ENCODE measurements at places on chromosomes 5 and 9.

DNA sequence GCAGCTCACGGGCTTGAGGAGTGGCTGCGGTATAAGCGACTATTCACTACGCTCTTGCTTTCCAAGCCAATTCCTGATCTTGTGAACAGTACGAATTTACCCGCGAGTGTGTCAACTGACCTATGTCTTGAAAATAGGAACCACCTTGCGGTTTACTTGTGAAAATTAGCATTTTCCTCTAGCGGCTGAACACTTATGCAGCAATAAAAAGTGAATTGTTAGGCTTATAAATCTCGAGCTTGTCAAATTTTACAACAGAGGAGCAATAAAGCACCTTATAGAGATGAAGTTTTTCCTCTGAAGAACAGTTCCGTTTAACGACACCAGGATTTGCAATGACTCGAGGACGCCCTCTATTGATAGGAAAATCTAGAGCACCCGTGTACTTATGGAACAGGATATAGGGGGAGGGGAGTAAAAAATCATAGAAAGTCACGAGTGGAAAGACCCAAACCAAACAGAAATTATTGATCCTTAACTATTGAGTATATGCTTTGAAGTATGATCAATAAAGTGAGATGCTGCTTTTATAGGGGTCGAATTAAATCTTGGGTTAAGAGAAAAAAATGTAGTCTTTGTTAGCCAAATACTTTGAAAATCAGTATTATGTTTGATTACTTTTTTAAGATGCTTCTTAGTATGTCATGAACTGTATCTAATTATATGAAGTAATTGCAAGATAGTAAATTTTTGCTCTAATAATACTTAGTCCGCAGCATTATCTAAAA is 1.9 kb upstream of the RGMB start:
- peak; percentile 88 for DNase-seq

GRCh38 chr5:171978519-171978918 is 27.9 kb downstream of the FBXW11 start:
- peak; percentile 48 for DNase-seq

DNA sequence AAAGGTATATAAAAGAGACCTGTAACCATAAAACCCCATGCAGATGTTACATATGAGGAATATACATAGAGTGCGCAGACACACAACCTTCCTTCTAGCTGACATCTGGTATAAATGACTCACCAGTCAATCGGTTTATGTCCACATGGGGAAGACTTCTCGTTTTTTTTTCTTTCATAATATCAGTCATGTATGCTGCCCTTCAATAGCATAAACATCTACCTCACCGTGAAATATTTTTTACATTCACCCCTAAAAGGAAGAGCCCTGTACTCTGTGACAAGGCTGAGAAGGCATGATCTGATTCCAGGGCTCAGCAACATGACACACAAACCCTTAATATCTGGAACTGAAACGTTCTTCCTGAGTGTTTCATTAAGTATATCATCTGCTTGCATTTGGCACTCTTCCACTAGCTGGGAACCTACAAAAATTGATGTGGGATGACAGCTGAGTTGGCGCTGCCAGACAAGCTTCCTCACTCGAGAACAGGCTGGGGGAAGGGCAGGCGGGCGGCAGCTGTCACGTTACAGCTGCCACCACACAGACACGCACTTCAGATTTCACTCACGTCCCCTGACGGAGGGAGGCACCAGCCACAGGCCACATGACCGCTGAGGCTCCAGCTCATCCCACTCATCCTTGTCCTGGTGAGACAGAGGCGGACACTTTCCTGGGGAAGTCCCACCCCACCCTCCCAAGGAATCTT is 74.2 kb downstream of the SHB start:
- peak; percentile 95 for DNase-seq

DNA sequence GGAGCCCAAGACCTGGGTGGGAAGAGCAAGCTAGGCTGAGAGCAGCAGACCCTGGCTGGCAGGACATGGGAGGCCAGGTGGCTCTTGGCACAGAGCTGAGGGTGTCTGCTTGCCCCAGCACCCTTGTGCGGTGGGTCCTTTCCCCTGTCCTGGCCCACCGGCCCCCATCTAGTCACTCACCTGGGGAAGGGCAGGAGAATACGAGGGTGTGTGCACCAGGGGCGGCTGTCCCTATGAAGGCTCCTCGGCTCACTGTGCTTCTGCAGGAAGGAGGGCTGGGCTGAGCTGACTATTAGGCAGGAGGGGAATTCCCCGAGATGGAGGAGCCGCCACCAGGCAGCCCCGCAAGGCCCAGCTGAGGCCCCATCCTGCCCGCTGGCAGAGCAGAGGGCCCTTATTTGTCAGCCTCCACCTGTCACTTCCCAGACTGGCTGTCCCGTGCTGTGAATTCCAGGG is 6.1 kb upstream of the TNIP1 start:
- DNase-seq, result peak; percentile 23

DNA sequence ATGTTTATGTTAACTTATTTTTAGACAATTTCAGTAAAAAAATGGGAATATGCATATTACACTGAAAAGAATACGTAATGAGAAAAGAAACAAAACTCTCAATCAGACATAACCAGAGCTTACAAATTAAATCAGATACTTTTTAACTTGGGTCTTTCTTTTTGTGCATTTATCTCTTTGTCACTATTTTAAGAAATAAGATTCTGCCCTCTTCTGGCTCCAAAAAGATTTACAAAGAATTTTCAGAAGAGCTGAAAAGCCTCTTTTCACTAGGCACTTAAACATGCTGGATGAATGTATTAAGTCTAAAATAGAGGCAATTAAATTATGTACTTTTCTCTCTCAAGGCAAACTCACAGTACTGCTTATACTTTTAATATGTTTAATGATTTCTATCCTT is 55.5 kb downstream of the CEP120 start:
- DNase-seq, result no peak

DNA sequence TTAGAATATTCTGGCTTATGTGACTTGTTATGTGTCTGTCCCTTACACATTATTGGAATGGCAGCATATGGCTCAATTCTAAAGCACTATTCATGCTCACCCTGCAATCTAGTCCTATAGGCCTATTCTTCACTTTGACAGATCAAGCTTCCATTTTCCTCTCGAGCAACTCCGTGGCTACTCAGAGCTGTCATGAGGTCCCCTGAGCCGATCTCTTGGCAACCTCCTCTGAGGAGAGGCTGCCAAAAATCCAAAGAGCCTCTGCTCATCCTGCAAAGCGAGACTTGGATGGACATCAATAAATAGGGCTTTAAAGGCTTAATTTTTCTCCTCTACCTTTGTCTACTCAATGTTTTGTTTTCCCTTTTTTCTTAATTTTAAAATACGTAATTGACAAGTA is 163.8 kb downstream of the GABRB2 start:
- no peak for DNase-seq

DNA sequence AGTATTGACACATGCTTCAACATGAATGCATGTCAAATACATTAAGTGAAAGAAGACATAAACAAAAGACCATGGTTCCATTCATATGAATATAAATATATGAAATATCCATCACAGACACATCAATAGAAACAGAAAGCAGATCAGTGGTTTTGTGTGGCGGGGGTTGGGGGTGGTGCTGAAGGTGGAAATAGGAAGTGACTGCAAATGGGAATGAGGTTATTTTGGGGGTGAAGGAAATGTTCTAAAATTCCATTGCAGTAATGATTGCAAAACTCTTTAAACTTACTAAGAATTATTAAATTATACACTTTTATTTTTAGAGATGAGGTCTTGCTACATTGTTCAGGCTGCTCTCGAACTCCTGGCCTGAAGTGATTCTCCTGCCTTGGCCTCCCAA is 28.7 kb downstream of the TAF1L start:
- DNase-seq, result no peak

DNA sequence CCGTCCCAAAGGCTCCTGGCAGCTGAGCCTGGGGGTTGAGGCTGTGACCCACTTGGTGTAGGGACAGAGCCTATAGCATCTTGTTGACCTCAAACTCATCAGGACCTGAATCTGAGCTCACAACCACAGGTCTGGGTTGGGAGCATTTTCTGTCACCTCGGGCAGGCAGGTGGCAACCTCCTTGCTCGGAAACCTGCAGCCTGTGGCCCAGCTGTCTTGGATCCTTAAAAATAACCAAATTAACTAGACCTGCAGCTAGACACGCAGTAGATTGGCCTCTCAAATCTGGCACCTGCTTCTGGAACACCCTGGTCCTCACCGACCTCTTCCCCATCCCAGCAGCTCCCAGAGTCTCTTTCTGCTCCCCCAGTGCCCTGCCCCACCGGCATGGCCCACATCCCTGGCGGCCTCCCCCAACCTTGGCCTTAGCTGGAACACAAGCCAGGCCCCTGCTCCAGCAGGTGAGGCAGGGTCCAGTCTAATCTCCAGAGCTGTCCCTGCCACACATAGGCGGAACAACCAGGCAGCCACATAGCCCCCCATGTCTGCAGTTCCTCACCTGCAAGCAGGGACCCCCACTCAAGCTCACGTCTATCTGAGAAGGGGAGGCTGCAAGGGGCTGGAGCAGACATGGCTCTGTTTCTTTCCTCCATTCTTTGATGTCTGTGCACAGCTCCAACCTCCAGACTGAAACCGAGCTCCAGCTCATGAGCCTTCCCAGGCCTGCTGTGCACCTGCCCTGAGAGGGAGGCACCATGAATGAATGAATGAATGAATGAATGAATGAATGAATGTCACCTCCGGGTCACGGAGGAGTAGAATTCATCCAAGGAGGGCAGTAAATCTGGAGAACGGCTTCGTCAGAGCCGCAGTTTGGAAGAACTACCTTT is 28.3 kb downstream of the PAEP start:
- no peak for DNase-seq
